ENCODE measurements at places on chromosomes 7 and 10.

DNA sequence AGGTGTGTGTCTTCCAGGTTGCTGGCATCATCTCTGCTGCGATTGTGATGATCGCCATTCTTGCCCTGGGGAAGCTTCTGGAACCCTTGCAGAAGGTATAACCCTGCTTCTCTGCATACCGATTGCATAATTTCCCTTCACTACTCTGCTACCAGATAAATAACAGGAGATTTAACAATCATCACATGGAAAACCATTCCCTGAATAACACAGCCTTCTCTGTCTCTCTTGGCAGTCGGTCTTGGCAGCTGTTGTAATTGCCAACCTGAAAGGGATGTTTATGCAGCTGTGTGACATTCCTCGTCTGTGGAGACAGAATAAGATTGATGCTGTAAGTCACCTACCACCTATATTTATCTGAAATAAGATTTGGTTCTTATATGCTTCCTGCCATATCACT lies 33.8 kb downstream of the SLC26A4 start:
- no peak for DNase-seq

DNA sequence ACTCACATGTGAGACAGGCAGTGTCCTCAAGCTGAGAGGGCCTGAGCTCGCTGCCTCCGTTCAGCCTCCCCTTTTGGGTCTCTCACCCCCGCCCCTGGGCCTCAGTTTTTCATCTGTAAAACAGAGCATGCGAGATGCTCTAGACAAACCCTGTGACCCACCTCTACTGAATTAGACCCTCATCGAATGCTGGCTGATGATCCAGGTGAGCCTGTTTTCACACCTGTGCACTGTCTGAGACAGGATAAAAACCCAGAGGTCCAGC lies 102.1 kb downstream of the PDGFA start:
- DNase-seq, result no peak

DNA sequence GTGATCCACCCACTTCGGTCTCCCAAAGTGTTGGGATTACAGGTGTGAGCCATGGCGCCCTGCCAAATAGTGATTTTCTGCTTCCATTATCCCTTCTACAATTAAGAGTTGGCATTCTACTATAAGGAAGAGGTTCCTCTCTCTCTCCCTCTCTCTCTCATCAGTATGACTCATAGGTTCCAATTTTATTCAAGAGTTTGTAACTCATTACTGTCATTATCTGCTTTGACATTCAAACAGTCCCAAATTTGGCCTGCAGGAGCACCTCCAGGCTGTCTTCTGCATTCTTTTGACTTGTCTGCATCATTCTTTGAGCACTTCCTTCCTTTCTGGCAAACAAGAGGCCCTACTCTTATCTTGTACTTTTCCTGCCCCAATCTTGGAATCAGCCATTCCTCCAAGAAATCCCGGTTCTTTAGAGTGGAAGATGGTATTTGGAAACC lies 33.2 kb upstream of the CALU start:
- no peak for DNase-seq

DNA sequence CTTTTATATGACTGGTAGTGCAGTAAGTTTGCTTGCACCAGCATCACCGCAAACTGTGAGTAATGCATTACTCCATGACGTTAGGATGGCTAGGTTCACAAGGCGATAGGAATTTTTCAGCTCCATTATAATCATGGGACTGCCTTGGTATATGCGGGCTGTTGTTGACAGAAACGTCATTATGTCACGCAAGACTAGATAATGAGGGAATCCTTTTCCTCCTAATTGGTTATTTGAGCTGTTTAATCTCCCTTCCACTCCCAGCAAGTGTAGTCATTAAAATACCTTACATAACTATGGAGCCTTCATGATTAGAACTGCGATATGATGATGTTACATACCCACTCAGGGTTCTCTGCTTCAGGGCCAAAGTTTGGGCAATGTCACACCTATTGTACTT lies 17.3 kb downstream of the KLLN start:
- DNase-seq, result no peak

GRCh38 chr7:16267953-16268820 lies 153.2 kb downstream of the CRPPA start:
- no peak for DNase-seq

DNA sequence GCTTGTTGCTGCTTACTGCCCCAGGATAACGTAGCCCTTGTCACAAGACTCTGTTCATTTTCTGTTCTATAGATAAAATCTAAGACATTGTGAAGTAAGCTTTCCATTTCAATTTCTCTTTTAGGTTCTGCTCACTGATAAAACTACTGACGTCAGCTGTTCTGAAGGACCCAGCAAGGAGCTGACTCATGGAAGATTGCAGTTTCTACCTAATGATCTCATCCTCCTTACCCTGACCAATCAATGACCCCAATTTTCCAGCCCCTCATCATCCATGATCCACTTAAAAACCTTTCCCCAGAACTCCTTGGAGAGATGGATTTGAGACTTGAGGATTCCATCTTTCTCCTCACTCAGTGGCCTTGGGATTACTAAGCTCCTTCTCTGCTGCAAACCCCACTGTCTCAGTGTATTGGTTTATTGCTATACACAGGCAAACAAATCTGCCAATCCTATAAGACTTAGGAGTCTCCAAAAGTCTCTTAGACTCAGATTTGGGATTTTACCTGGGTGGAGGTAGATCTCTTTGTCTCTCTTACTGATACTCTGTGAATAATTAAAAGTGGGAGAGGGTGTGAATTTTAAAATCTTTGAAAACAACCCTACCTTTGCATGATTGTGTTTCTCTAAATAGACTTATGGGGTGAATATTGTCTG lies 109.2 kb upstream of the TRIM24 start:
- DNase-seq, result no peak

DNA sequence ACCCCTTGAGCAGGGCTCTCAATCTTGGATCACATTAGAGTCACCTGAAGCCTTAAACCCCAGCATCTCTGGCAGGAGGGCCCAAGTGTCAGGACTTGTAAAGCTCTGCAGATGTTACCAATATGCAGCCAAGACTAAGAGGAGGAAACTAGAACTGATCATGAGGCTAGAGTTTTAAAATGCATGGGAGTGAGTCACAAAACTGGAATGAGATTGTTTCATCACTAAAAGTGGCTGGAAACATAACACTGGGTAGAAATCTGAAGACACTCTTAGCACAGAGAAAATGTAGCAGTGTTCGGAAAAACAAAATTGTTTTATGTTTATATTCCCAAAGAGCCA lies 63.3 kb upstream of the GHITM start:
- no peak for DNase-seq

DNA sequence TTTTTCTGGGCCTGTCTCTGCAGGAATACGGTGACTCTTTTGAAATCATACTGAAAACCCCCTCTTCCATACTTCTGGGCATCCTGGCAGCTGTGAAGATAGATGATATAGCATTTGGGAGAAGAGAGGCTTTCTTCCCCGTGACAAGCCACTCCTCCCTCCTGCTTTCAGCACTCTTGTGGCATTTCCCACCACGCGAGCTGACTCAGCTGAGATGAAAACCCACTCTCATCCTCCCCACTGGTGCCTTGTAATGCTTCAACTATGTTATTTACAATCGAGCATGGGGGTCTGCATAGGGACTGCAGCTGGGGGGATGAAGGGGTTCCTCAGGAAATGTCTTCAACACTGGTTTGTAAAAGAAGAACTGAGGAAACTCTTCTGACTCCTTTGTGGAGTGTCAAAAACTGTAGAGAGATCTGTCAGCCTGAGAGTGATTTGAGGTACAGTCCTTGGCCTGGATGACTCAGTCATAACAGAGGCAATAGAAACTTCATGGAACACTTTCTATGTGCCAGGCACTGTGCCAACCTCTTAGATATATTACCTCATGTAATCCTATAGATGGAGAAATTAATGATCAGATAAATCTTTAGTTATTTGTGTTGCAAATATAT lies 1.7 kb upstream of the TBATA start:
- no peak for DNase-seq

GRCh38 chr7:5429857-5430611 lies 6.4 kb upstream of the TNRC18 start:
- no peak for DNase-seq

All from stimulated activated CD4-positive, alpha-beta T cell treated with anti-CD3 and anti-CD28 coated beads, TNF-alpha, amount 100 ng/mL, for 48 hours (primary cell).